Astrocyte (in vitro differentiated cells and primary cell): ENCODE measurements at places on chromosomes 7 and 10. TPM values are rescaled to one million over a fixed set of nuclear protein-coding genes. Genes with fewer than 3 reads are reported as not detected.

- DNase-seq, result no peak
These were observed 312.8 kb upstream of the SORCS1 start for GRCh38 chr10:107477266-107477665.

DNA sequence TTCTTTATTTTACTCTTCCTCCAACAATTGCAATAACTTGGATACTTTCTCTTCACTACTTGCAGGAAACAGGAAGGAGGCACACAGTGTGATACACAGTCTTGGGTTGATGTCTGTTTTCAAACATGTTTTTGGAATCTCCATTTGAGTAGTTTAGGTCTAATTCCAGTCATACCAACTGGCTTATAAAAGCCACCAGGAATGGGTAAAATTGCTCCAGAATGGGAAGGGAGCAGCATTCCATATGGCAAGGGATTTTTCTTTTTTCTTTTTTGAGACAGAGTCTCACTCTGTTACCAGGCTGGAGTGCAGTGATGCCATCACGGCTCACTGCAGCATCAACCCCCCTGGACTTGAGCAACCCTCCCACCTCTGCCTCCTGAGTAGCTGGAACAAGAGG, 545.1 kb upstream of the GALNT17 start:
- DNase-seq, result peak; percentile 33

- no peak for DNase-seq
These were observed 226.1 kb downstream of the GLRX3 start for GRCh38 chr10:130362308-130362761.

DNA sequence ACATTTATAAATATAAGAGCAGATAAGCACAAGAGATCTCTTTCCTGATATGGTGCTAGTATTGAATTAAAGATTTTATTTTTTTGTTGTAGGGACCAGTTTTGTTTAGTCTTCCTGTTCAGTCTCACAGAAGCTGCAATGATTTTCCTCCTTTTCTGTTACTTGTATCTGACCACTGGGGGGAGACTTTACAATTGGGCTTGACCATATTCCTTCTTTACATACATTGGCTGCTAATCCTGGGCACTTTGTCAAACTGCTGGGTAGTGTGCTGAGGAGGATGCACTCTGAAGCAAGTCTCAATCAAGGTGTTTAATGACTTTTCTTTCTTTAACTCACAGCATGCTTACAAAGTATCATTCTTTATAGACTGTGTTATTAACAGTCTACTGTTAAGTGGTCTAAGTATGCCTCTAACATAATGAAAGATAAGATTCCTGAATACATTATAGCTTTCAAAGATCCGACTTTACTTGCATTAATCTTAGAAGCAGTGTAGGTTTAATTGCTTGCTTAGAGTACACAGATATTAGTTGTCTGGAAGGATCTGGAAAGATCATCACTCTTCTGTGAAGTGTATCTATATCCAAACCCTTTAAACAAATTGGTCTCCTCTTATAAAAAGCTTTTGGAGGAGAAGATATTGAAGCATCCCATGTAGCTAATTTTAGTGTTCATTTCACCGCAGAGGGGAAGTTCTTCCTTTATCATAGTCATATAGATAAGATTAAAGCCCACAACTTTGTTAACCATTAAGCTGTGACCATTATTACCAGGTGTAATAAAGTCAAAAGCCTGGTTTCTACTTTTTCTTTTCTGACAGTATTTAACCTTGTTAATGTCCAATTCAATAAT, 3.1 kb downstream of the PALS2 start:
- DNase-seq, result peak; percentile 65

DNA sequence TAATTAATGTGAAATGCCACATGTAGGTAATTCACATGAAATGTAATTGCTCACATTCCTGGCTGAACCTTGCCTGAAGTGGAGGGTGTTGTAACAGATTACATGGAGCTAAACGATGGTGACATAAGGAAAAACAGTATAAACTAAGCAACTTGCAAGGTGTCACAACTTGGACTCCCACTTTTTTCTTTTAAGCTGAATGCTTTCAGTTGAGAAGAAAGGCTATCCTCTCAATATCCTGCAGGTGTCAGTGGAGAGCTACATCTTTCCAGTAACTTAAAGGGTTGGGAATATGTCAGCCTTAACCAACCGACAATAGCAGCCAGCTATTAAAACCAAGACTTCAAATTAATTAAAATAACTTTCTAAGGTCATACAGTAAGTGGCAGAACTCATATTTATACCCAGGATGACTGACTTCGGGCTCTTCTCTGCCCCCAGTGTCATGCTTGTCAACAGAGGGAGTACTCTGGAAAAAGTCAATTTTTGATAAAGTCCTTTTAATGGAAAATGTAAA, 33.7 kb downstream of the NRBF2 start:
- DNase-seq, result peak; percentile 56

Gene CHAT
- 0.12 and 1.00 TPM in 2 replicates for total RNA-seq

DNA sequence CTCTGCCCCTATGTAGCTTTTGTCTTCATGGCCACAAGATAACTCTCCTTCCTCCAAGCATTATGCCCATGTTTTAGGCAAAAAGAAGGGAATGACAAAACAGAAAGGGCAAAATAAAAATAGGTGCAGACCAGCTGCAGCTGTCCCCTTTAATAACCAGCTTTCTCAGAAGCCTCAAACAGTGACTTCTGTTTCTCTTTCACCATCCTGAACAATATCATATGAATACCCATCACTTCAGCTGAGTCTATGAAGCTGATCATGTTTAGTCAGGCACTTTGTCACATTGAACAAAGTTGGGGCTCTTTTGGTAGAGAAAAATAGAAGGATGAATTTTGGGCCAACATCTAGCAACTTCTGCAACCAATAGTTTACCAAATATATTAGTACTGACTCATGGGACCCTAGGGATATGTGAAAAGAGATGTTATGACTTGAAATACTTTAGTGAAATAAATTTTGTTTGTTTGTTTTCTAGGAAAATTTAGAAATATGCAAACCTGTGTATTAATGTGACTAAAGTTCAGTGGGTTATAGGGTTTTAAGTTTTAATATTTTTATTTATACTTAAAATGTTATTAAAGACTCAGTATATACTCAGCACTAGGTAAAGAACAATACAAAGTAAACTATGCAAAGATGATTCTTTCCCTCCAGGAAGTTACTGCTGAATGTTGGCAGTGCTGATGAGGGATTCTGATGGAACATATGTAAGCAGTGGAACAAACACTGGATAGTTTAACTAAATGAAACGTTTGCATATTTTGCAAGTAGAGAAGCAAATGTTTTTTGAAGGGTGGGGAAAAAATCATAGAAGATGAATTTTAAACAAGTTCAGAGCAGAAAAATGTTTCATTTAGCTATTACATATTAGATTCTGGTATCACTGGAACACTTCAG, 133.7 kb downstream of the FOXP2 start:
- DNase-seq, result no peak

DNA sequence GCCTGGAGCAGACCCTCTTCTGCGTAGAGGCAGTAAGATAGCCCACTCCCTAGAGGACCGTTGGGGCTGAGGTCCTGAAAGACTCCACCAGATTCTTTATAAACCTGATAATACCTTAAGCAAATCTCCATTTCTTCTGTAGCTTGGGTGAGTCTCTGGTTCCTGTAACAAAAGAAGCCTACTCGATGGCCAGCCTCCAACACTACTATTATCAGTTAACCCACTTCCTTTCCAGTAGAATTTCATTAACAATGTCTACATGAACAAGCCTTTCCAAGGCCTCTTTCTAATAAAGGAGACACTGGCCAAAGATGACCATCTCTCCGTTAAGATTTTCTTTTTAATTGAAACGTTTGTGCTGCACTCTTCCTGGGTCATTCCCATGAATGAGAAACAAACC, 201.7 kb upstream of the KCTD7 start:
- DNase-seq, result peak; percentile 10

Gene TMEM60
- total RNA-seq, result 12.2 and 13.2 TPM in 2 replicates

- DNase-seq, result peak; percentile 91
These were observed 87.6 kb downstream of the XRCC2 start for GRCh38 chr7:152588350-152588749.

GRCh38 chr7:1359681-1360485, 99.4 kb downstream of the MICALL2 start:
- DNase-seq, result no peak

Gene ADAM22
- total RNA-seq, result 1.5 and 2.2 TPM in 2 replicates

GRCh38 chr7:34143402-34143801, 238.1 kb downstream of the BMPER start:
- peak; percentile 82 for DNase-seq

- DNase-seq, result peak; percentile 92
These were observed at the start of gene SEMA3A for GRCh38 chr7:84194484-84195271. SEMA3A (minus strand) TSS chr7:84194789; CDS start chr7:84194586, 203 bp downstream.

GRCh38 chr7:81692146-81692905, 77.5 kb downstream of the HGF start:
- peak; percentile 87 for DNase-seq

Gene SEC31B
- 7.8 TPM in 2 replicates for total RNA-seq
